Iris pigment epithelial cell (primary cell): ENCODE measurements at places on chromosomes 16 and 17.

GRCh38 chr17:10687499-10687898 is 9.8 kb downstream of the SCO1 start:
- no peak for DNase-seq

GRCh38 chr17:75087558-75088453 is at the start of gene SLC16A5:
SLC16A5 (plus strand) TSS chr17:75087954; CDS start chr17:75093637, 5,683 bp downstream.
- peak; percentile 81 for DNase-seq

GRCh38 chr17:38469875-38470274 is 41.6 kb downstream of the ARHGAP23 start:
- DNase-seq, result peak; percentile 76

- no peak for DNase-seq
Measured at GRCh38 chr17:38660097-38661025, 14.4 kb downstream of the EPOP start.

DNA sequence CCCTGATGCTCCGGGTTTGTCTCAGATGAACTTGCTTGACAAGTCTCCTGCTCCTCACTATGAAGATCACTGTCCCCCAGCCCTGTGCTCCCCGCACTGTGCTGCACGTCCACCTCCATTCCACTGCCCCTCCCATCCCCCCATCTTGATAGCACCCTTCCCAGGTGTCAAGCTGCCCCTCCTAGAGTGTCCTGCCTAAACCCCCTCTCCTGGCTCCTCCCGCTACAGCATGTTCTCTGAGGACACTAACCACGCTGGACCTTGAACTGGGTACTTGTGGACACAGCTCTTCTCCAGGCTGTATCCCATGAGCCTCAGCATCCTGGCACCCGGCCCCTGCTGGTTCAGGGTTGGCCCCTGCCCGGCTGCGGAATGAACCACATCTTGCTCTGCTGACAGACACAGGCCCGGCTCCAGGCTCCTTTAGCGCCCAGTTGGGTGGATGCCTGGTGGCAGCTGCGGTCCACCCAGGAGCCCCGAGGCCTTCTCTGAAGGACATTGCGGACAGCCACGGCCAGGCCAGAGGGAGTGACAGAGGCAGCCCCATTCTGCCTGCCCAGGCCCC is 18.5 kb downstream of the DEXI start:
- no peak for DNase-seq

DNA sequence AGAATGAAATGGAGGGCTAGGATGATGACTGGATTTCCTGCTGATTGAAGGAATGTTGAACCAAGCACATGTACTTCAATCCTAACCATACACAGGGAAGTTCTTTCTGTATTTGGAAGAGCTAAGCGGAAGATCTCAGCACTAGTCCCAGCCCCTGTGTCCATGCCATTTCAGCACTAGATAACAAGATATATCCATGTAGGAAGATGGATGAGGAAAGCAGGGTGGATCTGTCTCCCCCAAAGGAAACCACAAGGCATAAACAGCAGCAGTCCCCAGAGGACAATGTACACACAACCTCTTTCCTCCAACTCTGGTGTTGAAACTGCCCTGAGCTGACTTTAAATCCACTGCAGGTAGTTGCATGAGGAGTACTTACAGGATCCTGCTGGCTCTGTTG is 75.1 kb downstream of the GRIN2A start:
- no peak for DNase-seq

DNA sequence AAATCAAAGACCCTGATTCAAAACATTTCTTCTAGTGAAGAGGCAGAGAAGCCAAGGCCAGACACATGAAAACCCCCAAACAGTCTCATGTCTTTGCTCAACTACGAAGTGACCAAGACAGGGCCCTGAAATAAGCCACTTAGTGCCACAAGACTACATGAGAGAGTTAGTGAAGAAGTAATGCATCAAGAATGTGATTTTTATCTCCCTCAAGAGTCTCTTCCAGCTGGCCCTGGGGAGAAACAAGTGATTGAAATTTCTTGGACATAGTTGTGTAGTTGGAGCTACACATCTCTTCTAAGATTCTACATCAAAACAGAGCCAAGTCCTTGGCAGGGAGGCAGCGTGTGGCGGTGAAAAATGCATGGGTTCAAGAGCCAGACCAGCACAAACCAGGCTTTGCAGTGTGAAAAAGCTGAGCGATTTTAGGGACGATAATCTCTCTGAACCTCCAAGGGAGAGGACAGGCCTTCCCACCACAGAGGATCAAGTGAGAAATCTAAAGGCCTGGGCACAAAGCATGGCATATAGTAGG is 30.6 kb downstream of the LYRM1 start:
- no peak for DNase-seq

- DNase-seq, result peak; percentile 28
Measured at GRCh38 chr16:11613381-11614303, 26.9 kb upstream of the LITAF start.

DNA sequence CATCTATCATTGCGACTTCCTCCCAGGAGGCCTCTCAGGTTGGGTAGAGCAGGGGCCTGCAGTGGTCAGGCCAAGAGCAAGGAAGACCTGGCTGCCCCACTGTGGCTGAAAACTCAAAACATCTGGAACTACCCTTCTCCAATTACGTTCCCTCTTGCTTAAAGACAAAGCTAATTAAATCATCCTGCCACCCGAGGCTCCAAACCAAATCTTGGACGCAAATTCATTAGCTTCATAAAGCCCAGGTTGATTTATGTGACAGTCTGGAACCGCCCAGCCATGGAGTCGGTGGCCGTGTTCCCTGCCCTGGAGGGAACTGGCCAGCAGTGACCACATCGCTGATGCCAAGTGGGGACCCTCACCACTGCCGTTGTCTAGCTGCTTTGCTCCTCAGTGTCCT is 21.4 kb downstream of the GRIN2C start:
- no peak for DNase-seq

DNA sequence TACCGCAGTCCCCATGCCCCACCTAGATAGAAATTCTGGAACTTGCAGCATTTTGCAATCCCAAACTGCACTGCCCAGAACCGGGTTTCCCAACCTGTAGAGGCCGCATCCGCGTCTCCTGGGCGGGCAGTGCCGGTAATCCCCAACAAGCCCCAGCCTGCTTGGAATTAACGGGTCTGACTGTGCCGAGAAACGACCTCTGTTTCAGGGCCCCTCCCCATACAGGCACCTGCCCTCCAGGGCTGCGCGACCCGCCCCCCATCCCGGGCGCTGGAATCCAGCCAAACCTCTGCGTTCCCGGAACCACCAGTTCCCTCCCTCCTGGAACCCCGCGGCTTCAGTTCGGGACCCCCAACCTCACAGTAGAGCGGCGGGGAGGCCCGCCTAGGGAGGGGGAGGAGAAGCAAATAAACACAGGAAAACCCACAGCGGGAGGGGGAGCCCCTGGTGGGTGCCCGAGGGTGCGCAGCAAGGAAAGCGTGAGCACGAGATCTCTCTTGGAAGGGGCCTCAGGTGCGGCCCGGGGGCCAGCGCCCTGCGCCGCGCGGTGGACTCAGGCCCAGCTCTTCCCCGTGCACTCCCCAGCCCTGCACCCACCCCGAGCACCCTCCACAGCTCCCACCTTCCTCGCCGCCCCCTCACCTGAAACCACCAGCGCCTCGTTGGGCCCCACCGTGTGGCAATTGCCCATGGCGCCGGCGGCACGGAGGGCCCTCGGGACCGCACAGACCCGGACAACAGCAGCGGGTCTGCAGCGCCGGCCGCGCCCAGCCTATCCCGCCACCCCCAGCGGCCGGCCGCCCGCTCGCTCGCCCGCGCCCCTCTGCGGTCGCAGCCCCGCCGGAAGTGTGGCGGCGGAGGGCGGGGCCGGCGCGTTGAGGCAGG is at the start of gene FLOT2:
Gene FLOT2, minus strand, starts transcription at position 850 of the 885 bp plus-strand sequence. Its CDS starts 159 bp downstream, at position 691.
- peak; percentile 63 for DNase-seq

- no peak for DNase-seq
Measured at GRCh38 chr16:11572301-11572995, 14.3 kb downstream of the LITAF start.

GRCh38 chr17:63434951-63435571 is 11.0 kb downstream of the CYB561 start:
- DNase-seq, result peak; percentile 22

DNA sequence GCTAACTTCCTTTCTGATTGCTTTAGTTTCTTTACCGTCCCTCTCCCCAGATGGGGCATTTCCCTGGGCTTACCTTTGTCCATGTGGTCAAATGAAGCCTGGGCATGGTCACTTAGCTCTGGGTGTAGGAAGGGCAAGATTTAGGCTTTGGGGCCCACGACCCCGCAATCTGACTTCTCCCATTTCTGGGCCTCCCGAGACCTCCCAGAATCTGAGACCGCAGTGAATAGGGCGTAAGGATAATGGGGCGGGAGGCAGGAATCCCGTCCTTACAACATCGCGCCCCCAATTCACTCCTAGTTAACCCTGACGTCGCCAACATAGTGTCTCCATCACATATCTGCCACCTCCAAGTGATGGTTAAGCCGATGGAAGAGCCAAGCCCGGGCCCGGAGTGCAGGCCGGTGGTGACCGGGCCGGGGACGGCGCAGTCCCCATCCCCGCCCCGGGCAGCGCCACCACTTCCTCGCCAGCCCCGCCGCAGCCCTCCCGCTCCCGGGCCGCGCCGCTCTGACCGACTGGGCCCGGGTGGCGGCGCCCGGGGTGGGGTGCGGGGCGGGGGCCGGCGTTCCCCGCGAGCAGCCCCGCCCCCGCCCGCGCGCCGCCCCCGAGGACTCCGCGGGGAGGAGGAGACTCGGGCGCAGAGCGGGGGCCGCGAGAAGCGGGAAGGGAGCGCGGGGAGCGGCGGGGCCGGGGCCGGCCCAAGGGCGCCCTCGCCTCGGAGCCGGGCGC is at the start of gene RHBDL3:
Gene RHBDL3, plus strand, starts transcription at position 641 of the 732 bp plus-strand sequence. CDS start 358 bp downstream, outside the sequence.
- no peak for DNase-seq

- DNase-seq, result peak; percentile 36
Measured at GRCh38 chr17:82019690-82020571, 2.7 kb downstream of the CENPX start.

DNA sequence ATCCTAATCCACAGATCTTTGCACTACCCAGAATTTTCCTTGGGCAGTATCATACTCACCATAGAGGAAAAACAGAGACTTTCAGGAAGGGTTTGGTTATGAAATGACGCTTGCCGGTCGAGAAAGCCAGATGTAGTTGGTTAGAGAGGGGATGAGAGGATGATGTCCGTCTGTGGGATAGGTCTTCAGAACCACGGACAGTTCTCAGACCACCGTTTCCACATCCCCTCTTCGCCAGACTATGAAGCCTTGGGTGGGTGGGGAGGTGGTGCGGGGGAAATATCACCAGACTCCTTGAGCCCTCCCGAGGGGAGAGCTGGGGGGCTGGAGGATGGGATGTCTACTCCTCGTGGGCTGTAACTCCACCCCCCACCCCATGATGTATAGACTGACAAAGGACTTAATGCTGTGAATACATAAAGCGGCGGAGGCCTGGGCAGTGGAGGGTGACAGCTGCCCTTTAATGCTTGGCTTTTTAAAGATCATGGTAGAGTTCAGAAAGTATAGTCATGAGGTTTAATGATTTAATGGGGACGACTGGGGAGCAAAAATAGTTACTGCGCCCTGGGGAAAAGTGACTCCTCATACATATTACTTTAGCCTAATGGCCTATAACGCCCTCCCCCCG is 96.6 kb downstream of the MRM1 start:
- no peak for DNase-seq
